ENCODE measurements at places on chromosomes 3 and 15.

DNA sequence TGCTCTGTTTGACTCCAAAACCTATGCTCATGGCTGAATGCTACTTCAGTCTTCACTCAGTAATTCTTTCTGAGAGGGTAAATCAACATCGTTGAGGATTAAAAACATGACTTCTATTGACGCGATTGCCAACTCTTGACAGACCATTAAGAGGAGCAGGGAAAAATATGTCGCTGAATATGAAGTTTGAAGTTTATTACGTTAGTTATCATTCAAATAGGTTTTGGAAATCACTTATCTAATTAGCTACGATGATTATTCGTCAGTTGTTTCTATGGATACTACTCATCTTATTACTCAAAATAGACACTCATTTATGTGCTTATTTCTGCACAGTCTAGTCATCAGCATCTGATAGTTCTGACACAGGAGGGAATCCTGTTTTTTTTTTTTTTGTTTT is 279.2 kb upstream of the TBL1XR1 start:
- no peak for DNase-seq

DNA sequence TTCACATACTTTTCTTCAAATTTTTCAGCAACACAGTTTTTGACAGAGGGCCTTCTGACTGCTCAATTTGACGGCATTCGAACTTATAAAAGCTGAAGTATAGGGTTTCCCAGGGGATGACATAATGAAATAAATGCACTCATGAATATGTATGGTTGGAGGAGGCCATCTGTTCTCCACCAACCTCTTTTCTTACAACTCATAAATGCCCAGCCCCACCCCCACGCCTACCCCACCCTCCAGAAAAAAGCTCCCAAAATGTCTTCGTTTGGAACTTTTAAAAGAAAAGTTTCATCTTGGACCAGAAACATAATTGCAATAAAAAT is 211.6 kb upstream of the LRRN1 start:
- no peak for DNase-seq

GRCh38 chr15:91896341-91897055 is 43.0 kb downstream of the SLCO3A1 start:
- DNase-seq: no peak

DNA sequence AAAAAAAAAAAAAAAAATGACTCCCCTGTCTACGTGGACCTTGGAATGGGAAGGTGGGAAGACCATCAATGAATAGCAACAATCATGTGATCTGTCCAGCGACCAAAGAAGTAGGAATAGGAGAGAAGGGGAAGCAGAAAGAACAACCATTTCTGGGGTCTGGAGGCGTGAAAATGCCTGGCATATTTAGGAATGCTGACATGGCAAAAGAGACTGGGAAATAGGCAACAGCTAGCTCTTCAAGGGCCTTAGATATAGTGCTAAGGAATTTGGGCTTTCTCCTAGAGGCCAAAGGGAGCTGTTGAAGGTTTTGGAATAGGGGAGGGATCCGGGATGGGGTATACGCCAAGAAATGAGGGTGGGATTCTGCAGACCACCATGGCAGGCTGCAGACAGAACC is 5.9 kb downstream of the SLC22A13 start:
- no peak for DNase-seq

DNA sequence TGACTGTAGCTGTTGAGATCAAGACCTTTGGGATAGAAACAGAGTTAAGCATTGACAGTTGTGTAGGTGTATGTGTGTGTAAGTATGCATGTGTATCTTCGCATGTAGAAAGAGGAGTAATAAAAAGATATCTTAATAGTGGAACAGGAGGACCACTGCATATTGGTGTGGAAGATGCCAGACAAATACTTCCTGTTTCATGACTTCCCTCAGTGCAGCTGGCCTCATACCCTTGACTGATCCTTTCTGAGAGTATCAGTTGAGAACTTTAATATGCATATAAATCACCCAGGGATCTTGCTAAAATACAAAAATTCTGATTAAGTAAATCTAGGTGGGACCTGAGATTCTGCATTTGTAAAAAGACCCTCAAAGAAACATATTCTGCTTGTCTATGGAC is 8.5 kb upstream of the ZBED2 start:
- DNase-seq: no peak
